ENCODE measurements at places on chromosomes 2 and 18. TPM values are rescaled to one million over a fixed set of nuclear protein-coding genes. Genes with fewer than 3 reads are reported as not detected.

The FARP2 gene
- total RNA-seq = 46.5 TPM

The DTNB gene
- 8.0 TPM for total RNA-seq

The ANKRD62 gene
- total RNA-seq = 0.10 TPM

The EFEMP1 gene
- total RNA-seq = 75.8 TPM

The SP9 gene
- 1.4 TPM for total RNA-seq

The ABCG8 gene
- not detected for total RNA-seq

The GALR1 gene
- 0.21 TPM for total RNA-seq

The FAM237A gene
- total RNA-seq = not detected

The TUBA3D gene
- total RNA-seq = not detected

The ACMSD gene
- not detected for total RNA-seq

The TSGA10 gene
- total RNA-seq = 2.9 TPM

All from tongue (tissue), 3 donors.